ENCODE measurements at places on chromosomes 5 and 9.

DNA sequence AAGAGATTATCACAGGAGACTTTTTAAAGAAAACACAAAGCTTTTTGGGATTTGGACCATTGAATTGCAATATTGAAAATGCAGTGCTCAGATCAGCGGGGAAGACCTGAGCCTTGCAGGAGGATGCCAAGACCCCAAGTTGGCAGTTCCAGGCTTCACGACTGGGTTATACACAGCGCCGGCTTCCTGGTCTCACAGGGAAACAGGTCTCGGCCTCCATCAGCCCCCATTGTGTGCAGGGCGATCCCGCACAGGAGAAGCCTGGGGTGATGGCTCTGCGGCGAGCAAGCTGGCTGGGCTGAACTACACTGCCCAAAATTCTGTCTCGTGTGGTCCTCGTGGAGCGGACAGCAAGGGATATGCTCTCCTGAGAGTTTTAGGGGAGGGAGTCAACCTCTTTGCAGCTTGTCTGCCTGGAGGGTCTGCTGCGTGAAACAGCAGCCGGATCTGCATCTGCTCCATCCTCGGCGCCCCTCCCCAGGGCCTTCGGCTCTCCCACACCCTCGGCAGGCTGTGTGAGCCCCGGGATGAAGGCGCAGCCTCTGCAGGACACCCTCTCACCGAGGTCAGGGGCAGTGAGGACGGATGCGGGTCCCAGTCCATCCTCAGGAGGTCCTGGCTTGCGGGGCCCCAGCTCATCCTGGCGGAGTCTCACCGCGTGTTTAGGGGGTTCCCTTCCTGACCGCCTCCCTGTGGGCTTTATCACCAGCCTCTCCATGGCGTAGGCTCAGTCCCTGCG, 60.6 kb downstream of the NSUN2 start:
- DNase-seq: no peak

GRCh38 chr9:38047301-38048251, 21.5 kb downstream of the SHB start:
- no peak for DNase-seq

DNA sequence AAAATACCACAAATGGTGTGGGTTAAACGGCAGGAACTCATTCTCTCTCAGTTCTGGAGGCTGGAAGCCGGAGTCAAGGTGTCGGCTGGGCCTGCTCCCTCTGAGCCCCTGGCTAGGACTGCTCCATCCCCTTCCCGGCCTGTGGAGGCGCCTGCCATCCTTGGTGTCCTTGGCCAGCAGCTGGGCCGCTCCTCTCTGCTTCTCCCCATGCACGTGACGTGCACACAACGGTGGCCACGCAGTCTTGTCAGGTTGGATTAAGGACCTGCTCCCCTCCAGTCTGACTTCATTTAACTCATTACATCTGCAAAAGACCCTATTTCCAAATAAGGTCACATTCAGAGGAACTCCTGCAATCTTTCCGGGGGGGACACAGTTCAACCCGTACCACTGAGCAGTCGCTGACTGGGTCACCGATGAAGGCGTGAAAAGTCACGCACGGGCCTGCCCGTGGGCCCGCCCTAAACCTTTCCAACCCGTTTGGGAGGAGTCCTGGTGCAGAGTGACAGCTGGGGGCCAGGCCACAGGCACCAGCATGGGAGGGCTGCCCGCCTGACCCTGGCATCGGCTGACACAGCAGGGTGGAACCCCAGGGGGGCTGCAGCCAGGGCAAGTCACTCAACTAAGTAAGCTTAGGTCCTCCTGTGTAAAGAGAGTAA, 135.2 kb downstream of the COL23A1 start:
- no peak for DNase-seq

GRCh38 chr9:115514454-115514853, 396.5 kb upstream of the TNC start:
- no peak for DNase-seq

DNA sequence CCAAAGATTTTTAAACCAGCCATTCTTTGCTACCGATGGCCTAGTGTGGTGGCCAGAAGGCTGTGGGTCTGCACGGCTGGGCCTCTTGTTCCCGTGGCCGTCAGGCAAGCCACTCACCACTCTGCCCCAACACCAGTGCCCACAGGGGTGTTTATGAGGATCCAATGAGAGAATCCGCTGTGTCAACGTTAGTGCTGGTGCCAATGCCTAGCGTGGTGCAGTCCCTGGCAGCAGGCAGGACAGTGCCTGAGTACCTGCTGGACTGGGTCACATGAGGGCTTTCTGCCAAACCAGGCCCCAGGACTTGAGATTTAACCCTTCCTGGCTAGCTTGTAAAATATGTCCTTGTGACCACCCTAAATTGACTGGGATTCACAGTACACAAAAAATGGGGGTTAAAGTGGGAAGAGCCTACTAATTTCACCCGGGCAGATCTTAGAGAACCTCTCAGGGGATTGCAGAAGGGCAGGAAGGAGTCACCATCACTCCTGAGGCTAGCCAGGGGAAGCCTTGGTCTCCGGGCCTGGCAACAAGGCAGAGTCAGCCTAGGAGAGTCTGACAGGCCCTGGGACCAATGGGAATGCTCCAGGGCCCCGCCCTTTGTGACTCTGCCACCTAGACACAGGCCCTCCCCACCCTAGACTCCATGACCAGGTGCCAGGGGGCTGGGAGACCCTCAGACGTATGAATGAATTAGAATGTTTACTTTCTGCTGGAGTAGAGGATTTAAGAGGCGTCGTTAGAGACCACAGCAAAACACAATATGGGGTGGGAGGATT, 63.2 kb upstream of the FSTL4 start:
- no peak for DNase-seq

DNA sequence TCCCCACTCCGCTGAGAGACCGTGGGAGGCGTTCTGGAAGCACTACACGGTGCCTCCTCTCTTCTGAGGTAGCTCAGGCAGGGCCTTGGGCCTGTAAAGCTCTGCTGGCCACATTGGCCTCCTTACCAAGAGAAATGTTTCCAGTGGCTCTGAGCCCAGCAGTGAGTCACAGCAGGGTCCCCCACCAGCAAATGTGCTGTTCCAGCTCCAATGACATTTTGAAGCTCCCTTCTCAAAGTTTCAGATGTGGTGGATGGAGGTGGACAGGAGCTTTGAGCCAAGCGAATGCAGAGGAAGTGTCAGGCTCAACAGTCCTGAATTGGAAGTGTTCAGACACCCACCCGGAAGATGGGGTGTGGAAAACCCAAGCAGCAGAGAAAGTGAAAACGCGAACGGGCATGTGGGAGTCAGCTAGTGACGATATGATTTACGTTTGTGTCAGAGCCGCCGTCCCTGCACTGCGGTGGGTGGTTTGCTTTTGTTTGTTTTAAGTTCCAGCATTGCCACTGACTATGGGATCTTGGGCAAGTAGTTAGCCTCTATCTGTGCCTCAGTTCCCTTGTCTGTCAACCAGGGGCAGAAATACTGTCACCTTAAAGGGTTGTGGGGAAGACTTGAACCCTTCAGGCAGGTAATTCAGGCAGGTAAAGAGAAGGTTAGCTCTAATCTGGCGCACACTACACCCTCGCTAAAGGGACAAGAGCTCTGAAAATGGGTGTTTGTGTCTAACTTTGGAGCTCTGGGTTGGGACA, 38.2 kb downstream of the C5orf15 start:
- no peak for DNase-seq

GRCh38 chr5:150777685-150778084, 872 bp upstream of the SMIM3 start:
- DNase-seq: no peak

DNA sequence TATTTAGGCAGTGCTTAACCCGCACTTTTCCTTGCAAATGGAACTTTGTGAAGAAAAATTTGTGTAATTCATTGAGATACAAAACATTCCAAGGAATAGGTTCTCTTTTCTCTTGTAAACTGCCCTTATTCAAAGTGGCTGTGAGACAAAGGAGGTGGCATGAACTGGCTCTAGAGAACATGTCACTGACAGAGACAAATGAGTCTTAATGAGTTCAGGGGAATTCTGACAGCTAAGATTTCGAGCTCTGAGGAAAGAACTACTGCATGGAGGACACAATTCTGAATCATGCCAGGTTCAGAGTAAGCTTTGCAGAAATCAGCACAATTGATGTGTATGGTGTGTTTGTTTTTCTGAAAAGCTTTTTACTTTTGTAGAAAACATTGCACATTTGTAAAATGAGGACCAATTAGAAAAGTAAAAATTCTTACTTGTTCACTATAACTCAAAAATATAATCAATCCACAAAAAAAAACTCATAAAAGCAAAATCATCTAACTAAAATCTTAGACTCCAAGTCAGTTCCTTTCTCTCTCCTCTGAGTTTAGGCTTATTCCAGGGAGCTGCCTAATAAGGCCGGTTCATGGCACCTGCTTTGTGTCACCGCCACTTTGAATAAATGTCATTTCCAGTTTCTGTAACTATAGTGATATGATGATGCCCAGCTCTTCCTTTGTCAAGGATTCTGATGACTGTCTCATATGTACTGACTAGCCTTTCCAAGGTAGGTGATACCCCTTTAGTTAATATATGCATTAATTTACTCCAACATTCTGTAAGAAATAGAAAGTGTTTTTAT, 163.2 kb downstream of the HCN1 start:
- DNase-seq: no peak

DNA sequence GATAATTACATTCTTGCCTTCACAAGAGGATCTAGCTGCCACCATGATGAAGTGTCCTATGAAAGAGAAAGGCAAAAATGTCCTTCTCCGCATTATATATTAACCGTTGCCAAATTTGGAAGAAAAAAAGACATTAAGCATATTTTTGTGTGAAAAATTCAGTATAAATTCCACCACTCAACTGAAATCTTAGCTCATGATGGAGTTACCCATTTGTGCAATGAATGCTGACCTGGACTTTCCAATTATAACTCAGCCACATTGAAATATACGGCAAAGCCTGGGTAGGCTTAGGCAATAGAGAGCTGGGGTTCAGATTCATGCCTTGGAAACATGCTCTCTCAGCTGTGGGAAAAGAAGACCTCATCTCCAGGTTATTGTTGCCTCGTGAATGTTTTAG, 71.3 kb upstream of the VCAN start:
- no peak for DNase-seq

GRCh38 chr9:121727295-121728020, 76.0 kb downstream of the DAB2IP start:
- DNase-seq: no peak

Measured in activated CD4-positive, CD25-positive, alpha-beta regulatory T cell (primary cell).